ENCODE measurements at places on chromosomes 16 and 17.

DNA sequence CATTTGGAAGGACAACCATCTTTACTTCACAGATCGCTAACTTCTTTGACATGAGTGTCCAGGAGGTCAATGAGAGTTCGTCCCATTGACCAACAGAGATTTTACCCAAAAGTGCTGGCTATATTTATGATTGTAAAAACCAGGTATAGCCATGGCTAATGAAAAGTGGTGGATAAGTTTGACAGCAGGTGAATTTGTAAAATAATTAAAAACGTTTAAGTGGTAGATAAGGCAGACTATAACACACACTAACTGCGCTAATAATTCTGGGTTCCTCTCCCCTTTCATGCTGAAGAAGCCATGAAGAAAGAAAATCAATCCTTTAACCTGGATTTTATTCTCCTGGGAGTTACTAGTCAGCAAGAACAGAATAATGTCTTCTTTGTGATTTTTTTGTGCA is at the start of gene OR1A2:
TSS of gene OR1A2 (plus strand) at position 301 of the 400 bp plus-strand sequence. CDS start at position 301, 0 bp downstream.
- DNase-seq, result no peak

- peak; percentile 56 for DNase-seq
Measured at GRCh38 chr17:38704606-38705522, at the start of gene MLLT6. Gene MLLT6, plus strand, starts transcription at chr17:38705273. Its CDS starts 360 bp downstream, at chr17:38705633.

DNA sequence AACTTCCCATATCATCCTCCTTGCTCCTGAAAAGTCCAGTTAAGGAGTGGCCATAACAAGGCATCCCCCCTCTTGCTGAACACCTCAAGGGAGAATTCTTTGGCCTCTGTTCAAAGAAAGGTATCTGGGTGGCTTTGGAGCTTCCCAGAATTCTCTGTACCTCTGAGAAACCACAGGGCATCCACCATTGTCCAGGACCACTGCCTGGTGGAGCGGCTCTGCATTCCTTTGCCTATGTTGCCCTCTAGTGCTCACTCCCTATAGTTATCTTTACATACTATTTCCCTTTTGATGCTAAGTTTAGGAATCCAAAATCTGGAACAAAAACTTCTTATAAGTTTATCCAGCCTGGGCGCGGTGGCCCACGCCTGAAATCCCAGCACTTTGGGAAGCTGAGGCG is 30.3 kb downstream of the CHD9NB start:
- peak; percentile 34 for DNase-seq

- DNase-seq, result peak; percentile 79
Measured at GRCh38 chr17:2058586-2059546, 4.0 kb downstream of the HIC1 start.

DNA sequence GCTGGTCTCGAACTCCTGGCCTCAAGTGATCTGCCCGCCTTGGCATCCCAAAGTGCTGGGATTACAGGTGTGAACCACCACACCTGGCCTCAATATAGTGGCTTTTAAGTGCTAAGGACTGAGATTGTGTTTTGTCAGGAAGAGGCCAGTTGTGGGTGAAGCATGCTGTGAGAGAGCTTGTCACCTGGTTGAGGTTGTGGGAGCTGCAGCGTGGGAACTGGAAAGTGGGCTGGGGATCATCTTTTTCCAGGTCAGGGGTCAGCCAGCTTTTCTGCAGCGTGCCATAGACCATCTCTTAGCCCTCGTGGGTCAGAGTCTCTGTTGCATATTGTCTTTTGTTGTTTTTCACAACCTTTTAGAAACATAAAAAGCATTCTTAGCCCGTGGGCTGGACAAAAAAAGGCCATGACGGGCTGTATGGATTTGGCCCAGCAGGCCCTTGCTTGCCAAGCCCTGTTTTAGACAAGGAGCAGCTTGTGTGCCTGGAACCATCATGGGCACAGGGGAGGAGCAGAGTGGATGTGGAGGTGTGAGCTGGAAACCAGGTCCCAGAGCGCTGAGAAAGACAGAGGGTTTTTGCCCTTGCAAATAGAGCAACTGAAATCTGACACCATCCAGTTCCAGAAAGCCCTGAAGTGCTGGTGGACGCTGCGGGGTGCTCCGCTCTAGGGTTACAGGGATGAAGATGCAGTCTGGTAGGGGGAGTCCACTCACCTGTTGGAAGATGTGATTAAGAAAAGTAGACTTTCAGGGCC is 5.5 kb downstream of the BIRC5 start:
- DNase-seq, result no peak

GRCh38 chr17:29911641-29912177 is 18.3 kb downstream of the SSH2 start:
- no peak for DNase-seq

GRCh38 chr16:20799599-20799998 is 6.7 kb downstream of the ERI2 start:
- DNase-seq, result no peak

GRCh38 chr16:77974883-77975282 is 47.5 kb upstream of the CLEC3A start:
- no peak for DNase-seq

DNA sequence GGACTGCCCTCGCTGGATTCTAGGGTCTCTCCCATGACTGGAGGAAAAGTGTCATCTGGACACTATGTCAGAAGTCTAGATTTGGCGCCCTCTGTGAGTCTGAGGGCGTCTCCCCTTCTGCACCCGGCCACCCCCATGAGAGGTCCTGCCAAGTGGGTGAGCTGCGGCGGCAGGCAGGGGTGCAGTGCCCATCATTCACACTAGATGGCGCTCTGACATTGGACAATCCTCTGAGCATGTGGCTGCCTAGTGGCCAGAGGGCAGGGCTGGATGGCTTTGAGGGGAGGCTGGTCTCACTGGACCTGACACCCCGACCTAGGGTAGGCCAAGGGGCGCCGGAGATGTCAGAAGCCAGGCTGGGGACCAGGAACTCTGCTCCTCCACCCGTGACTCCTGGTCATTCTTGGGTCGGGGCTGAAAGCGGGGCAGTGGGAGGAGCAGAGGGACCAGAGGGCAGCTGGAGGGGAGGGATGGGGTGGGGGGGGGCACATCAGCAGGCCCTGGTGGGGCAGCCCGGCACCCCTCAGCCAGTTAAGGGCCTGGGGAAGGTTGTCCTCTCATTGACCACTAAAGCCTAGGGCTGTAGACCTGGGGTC is 28.0 kb downstream of the MRM1 start:
- peak; percentile 80 for DNase-seq

Data from inflammatory macrophage (primary cell).